ENCODE measurements at places on chromosomes 5 and 9.
A peak's percentile ranks its signal among the peaks of the same experiment; 100 is the strongest.

GRCh38 chr5:111853748-111854147, 96.8 kb upstream of the NREP start:
- no peak for DNase-seq

DNA sequence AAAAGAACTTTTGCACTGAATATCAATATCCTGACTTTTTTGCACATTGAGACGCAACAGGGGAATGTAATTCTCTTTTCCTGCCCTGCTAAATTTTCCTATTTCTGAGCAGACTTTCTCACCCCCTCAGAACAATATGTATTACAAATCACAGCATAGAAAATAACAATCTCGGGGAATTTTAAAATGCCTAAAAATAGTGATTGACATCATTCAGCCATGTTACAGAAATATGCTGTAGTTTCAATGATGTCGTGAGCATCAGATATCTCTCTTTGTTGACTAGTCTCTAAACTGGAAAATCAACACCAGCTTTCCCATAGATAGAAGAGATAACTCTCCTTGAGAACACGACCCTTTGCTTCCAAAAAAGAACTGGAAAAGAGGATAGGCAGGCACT, 166.7 kb downstream of the ZDHHC21 start:
- no peak for DNase-seq

- DNase-seq = no peak
Measured at GRCh38 chr9:129252937-129253802, 75.1 kb upstream of the IER5L start.

GRCh38 chr5:108581026-108581425, 166.7 kb upstream of the FER start:
- no peak for DNase-seq

GRCh38 chr5:157273131-157273556, 7.2 kb downstream of the CYFIP2 start:
- peak; percentile 72 for DNase-seq

- DNase-seq = peak; percentile 77
Measured at GRCh38 chr9:121485623-121486022, 14.0 kb downstream of the GGTA1 start.

GRCh38 chr5:119405419-119405818, 46.9 kb upstream of the HSD17B4 start:
- DNase-seq = no peak

Measured in suppressor macrophage treated with lipopolysaccharide for 1 hour (primary cell).